Fibroblast of skin of left biceps (primary cell): ENCODE measurements at places on chromosomes 2 and 18.

- no peak for DNase-seq
These were observed 330.4 kb upstream of the FAM98A start for GRCh38 chr2:33929467-33929866.

GRCh38 chr2:99389371-99389770 is 52.2 kb downstream of the EIF5B start:
- no peak for DNase-seq

GRCh38 chr18:44895176-44895798 is 214.6 kb downstream of the SETBP1 start:
- DNase-seq = peak; percentile 18

GRCh38 chr2:196808083-196808665 is 981 bp downstream of the C2orf66 start:
- DNase-seq = no peak

- DNase-seq = peak; percentile 49
These were observed 30.1 kb downstream of the SPRED2 start for GRCh38 chr2:65402323-65402722.

GRCh38 chr2:9681427-9681817 is 50.6 kb upstream of the YWHAQ start:
- no peak for DNase-seq

- DNase-seq = no peak
These were observed 63.7 kb downstream of the RNF152 start for GRCh38 chr18:61829108-61829507.

DNA sequence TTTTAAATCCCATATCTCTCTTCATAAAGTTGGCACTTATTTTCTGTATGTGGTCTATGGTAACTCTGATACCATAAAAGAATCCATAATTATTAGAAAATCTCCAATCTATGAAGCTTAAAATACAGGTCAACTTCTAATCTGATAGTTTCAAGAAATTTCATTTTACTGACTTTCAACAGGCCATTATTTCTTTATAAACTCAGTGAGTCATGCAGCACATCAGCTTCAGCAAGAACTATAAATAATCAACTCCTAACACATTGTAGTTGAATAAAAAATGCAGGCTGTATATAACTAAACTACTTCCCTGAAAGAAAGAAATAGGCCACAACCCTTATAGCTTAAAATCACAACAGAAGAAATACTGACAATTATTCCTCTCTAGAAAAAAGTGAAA is 204.3 kb upstream of the CCDC150 start:
- DNase-seq = no peak

GRCh38 chr2:217833439-217833838 is 169.4 kb downstream of the TNS1 start:
- DNase-seq = no peak

DNA sequence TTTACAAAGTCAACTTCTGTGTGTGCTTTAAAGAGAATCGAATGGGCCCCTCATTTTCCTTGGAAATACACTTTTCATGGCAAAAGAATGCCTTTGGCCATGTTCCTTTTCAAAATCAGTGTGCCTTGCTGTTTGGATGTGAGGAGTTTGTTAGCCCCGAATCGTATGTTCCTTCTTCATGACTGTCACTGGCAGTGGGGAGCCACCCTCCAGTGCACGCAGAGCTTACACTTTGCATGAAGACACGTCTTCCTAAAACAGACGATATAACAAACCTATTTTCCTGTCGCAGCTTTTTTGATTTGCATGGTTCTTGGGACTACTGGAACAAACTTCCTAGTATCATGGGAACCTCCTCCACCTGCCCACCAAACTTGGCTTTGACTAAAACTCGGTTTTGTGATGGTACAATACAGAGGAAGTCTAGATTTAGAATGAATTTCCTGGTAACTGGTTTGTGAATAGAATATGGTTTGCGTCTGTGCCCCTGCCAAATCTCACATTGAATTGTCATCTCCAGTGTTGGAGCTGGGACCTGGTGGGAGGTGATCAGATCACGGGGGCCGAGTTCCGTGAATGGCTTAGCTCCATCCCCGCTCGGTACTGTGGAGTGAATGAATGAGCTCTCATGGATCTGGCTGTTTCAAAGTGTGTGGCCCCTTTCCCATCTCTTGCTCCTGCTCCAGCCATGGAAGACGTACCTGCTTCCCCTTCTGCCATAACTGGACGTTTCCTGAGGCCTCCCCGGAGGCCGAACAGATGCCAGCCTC is 194.9 kb downstream of the TWIST2 start:
- DNase-seq = no peak

DNA sequence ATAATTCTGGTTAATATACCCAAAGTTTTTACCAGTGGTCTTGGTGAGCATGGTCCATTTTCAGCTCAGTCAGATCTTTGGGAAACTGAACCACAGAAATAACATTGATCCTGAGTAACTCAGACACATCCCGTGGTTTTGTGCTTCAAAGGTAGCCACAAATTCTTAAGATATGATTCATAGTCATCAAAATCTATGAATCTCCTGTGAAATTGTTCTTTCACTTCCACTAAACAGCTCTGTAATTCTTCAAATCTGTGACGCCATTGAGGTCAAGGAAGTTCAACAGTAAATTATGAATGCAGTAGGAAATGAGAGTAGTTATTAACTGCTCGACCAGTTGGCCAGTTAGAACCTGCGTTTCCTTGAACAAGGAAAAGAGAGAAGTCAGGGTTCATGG is 147.3 kb downstream of the IRS1 start:
- DNase-seq = peak; percentile 85

DNA sequence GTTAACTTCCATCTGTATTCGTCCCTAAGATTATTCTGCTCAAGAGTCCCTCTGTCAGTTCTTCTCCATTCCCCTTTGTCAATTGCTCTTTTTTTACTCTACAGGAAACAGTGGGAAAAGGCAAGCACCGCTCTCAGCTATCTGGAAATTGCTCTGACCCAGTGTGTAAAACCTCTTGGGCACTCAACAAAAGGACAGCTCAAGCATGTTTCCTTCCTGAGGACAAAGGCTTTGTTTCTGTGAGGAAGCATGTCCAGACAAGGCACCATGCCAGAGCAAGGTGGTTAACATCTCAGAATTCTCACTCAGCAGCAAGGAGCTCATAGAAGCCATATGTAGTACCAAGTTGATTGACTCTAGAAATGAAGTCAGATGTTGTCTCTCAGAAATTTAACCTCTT is 735.6 kb downstream of the TSN start:
- no peak for DNase-seq

DNA sequence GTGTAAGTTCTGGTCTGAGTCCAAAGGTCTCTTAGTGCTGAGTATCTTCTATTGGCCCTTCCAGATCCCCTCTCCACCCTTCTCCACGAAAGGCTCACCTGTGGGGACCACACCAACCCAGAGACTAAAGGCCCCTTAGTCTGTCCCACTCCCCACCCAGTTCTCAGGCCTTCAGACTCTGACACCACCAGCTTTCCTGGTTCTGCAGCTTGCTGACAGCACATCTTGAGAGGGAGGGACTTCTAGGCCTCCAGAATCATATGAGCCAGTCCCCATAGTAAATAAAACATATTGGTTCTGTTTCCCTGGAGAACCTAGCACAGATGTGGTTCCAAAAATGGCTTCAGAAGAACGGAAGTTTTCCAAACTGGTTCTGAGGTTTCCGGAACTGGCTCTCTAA is 38.5 kb upstream of the KLF11 start:
- DNase-seq = no peak

DNA sequence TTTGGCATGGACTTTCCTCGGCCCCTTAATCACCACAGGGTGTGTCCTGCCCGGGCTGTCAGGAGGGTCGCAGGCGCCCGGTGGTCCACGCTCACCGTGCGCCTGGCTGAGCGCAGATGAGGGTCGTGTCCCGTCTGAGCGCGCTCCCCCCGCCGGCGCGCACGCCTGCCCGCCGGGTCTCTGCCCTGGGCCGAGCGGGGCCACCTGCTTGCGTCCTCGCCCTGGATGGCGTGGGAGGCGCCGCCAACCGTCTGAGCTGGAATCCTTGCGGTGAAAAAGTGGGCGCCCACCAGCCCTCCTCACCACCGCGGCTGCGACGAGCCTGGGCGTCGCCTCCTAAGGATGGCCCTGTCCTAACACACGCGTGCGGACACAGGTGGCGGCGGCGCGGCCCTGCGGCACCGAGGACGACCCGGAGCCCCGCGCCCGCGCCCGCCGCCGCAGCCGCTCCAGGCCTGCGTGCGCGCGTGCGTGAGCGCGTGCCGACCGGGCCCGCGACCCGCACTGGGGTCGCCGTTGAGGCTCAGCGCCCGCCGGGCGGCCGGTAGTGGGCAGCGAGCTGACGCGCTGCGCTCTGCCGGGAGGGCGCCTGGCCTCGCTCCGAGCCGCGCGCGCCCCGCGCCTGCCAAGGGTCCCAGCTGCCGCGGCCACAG is 126.6 kb downstream of the ARHGEF4 start:
- DNase-seq = no peak

DNA sequence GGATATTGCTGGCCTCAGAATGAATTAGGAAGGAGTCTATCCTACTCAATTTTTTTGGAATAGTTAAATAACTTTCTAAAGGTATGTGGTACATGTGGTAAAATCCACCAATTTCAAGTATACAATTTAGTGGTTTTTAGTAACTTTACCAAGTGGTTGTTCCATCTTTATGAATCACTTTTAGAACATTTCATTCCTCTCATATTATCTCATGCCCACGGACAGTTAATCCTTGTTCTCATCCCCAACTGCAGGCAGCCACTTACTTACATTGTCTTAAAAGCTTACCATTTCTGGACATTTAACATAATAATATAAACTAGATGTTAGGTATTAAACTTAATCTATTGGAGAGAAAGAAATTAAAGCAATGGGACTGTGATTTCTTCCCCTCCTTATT is 146.3 kb upstream of the ZC3H15 start:
- DNase-seq = no peak

DNA sequence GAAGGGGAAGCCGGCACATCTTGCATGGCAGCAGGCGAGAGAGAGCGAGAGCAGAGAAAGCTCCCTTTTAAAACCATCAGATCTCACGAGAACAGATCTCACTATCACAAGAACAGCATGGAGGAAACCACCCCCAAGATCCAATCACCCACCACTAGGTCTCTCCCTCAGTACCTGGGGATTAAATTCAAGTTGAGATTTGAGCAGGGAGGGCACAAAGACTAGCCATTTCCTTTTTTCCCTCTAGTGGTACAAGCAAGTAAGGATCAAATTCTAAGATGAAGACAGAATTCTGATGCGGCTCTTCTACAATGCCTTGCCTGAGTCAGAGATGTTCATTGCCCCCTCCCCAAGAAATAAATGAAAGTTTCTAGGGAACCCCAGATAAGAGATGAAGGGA is 45.6 kb upstream of the ANKRD44 start:
- DNase-seq = no peak

GRCh38 chr18:46152436-46152807 is 48.2 kb downstream of the HAUS1 start:
- DNase-seq = no peak
